Head of caudate nucleus (tissue), 42 donors: ENCODE measurements at places on chromosomes 4 and X.

DNA sequence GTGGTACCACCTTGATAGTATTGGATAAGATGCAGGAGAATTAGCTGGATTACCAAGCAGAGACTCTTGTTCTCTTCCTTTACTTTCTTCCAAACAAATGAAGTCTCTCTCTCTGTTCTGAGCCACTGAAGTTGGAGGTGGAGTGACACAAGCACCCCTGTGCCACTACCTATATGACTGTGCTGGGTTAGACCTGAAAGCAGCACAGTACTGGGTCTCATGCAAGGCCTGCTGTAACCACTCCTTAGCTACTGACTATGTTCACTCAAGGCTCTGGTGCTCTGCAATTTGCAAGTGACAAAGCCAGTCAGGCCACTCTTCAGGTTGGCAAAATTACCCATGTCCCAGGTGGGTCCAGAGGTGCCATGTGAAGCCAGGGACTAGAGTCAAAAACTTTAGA is 389.6 kb upstream of the MAOA start:
- DNase-seq = no peak

- no peak for DNase-seq
These were observed 756.3 kb downstream of the CCSER1 start for GRCh38 chr4:90883519-90883918.

DNA sequence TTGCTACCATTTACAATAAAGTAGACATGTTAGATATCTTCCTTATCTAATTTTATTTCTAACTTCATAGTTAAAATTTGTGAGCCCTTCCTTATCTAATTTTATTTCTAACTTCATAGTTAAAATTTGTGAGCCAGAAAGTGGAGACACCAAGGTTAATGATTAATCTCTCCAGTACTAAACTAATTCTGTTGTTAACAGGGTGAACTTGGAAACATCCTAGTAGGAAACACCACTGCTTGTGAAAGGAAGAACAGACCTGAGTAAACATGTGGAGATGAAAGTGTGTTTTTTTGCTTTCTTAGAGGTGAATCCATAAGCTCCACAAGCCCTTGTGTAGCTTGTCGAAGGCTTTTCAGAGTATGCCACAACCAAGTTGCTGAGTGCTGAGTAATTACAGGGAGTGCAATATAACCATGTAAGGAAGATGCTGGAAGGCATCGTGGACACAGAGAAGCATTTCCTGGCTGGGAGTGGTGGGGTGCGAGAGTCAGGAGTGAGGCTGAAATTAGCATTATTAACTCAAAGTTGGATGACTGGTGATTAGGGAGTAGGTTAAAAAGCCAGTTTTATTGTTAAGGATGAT is 118.6 kb upstream of the NEIL3 start:
- no peak for DNase-seq

GRCh38 chr4:108209489-108209888 is 40.8 kb upstream of the LEF1 start:
- DNase-seq = no peak

- no peak for DNase-seq
These were observed 75.7 kb upstream of the RAP2C start for GRCh38 chrX:132294776-132295495.

DNA sequence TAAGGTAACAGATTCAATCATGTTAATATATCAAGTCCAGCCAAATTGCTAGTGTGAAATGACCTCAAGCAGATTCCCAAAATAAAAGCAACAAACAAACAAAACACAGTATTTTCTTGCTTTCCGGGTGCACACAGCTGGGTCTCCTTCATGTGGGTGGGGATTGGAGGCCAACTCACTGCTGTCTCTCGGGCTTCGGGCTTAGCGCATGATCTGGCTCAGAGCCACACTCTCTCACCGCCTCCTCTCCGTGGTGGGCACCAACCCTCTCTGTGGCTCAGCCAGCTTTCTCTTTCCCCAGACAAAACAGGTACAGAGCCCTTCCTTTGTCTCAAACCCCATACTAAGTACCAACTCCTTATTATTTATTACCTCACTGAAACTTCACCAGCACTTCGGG is 2.9 kb upstream of the REELD1 start:
- no peak for DNase-seq
